HTR-8/SVneo (cell line): ENCODE measurements at places on chromosomes 12 and 14.

- peak; percentile 68 for DNase-seq
Measured at GRCh38 chr12:2891240-2892053, 756 bp downstream of the TULP3 start.

DNA sequence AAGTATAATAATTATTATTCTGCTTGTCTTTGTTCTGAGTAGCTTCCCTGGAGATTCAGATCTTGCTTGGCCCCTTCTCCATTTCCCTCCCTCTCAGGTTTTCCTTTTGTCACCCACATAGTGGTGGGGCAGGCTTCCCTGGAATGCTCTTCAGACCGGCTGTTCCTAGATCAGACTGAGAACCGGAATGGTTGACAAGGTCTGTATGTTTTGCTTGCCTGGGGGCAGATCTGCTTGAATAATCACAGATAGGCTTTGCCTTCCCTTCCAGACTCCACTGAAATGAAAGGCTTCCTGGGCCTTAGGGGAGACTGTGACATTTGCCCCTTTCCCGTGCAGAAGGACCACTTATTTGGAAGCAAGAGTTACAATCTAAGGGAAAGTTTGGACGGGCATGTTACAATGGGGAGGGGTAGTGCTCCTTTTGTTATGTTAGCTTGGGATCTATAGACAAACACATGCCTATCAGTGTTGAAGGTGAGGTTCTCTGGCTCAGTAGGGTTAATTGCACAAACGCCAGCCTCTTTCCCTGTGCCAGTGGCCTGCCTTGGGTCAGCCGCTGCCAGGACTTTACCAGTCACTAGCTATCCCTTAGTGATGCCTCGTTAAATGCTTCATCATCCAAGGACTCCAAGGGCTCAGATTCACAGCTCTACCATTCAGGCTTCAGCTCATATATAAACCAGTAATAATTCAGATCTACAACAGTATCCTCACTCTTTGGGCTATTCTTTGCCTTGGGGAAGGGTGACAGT lies 178.6 kb downstream of the SNAPC1 start:
- no peak for DNase-seq

- DNase-seq: peak; percentile 47
Measured at GRCh38 chr12:74537126-74537706, 419 bp upstream of the ATXN7L3B start.

DNA sequence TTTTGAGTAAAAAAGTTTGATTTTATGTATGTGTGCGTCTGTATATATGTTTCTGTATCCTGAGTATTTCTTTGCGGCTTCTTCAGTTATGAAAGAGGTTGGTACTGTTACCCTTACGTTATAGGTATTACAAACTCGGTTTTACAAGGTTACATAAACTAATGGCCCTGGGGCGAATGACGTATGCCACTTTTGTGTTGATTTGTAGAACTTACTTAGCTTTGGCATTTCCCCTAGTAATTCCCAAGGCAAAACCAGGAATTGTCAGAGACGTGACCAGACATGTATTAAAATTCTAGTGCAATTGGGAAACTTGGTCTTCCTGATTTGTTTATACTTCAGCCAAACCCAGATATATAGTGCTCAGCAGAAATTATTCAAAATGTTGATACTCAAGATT lies 93.3 kb downstream of the DUSP16 start:
- DNase-seq: peak; percentile 13

DNA sequence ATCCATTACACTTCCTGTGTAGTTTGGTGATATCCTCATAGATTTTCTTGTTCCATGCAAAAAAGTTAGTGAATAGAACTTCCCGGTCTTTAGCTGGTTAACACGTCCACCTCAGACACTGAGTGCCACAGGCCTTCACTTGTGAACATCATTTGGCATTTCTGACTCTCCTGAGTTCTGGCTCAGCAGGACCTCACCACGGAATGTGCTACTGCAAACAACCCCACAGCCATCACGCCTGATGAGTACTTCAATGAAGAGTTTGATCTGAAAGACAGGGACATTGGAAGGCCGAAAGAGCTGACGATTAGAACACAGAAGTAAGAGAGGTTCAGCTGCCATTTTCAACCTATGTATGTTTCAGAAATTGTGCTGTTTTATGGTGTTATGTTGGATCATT lies 20.0 kb downstream of the C12orf76 start:
- DNase-seq: no peak
